ENCODE measurements at places on chromosomes 2 and 18. TPM values are rescaled to one million over a fixed set of nuclear protein-coding genes. Genes with fewer than 3 reads are reported as not detected.
A peak's percentile ranks its signal among the peaks of the same experiment; 100 is the strongest.

Gene LRRC30
- not detected for total RNA-seq

Gene AMER3
- not detected for total RNA-seq

Gene ERBB4
- 2.5 TPM for total RNA-seq

Gene EPAS1
- 11.0 TPM for total RNA-seq

Gene KIF5C
- total RNA-seq = 10.2 TPM

Gene DNAH6
- total RNA-seq = 0.10 TPM

- H3K36me3 ChIP-seq = no peaks in the 10 kb centered on the region
- H3K27ac ChIP-seq = no peak overlapping the region
- peaks cover 9% of the 10 kb centered on the region for H3K4me1 ChIP-seq
- H3K27me3 ChIP-seq = peaks cover 24% of the 10 kb centered on the region
- no peak overlapping the region for H3K4me3 ChIP-seq
Observed at GRCh38 chr2:119486886-119487285, 37.4 kb downstream of the SCTR start.

GRCh38 chr2:22406625-22407024 is 978.4 kb upstream of the KLHL29 start:
- DNase-seq = no peak
- H3K27ac ChIP-seq = no peak overlapping the region
- no peaks in the 10 kb centered on the region for H3K36me3 ChIP-seq
- H3K4me1 ChIP-seq = no peaks in the 10 kb centered on the region

- H3K4me3 ChIP-seq = no peak overlapping the region
- H3K4me1 ChIP-seq = peaks cover 53% of the 10 kb centered on the region
- no peaks in the 10 kb centered on the region for H3K27me3 ChIP-seq
- DNase-seq = no peak
Observed at GRCh38 chr2:120894966-120895365, 159.3 kb downstream of the GLI2 start.

- peaks cover 29% of the 10 kb centered on the region for H3K4me1 ChIP-seq
- H3K27me3 ChIP-seq = peaks cover 32% of the 10 kb centered on the region
- H3K27ac ChIP-seq = no peak overlapping the region
- no peak overlapping the region for H3K4me3 ChIP-seq
Observed at GRCh38 chr2:111068435-111069058, 52.2 kb upstream of the BCL2L11 start.

GRCh38 chr2:236449167-236449761 is 120.4 kb upstream of the ACKR3 start:
- H3K27ac ChIP-seq = no peak overlapping the region
- peaks cover 39% of the 10 kb centered on the region for H3K27me3 ChIP-seq
- no peaks in the 10 kb centered on the region for H3K4me1 ChIP-seq
- no peak overlapping the region for H3K4me3 ChIP-seq

GRCh38 chr2:9887513-9887912 is 44.2 kb downstream of the TAF1B start:
- no peak for DNase-seq
- peaks cover 20% of the 10 kb centered on the region for H3K4me1 ChIP-seq
- H3K4me3 ChIP-seq = no peak overlapping the region

GRCh38 chr18:48943333-48943732 is 7.4 kb downstream of the SMAD7 start:
- H3K27ac ChIP-seq = peak overlapping the region; percentile 95
- peaks cover 57% of the 10 kb centered on the region for H3K36me3 ChIP-seq
- no peaks in the 10 kb centered on the region for H3K27me3 ChIP-seq

GRCh38 chr2:141499123-141499522 is 631.7 kb downstream of the LRP1B start:
- DNase-seq = no peak
- H3K27me3 ChIP-seq = no peaks in the 10 kb centered on the region
- no peak overlapping the region for H3K27ac ChIP-seq
- no peak overlapping the region for H3K4me3 ChIP-seq
- peaks cover 22% of the 10 kb centered on the region for H3K4me1 ChIP-seq
- H3K36me3 ChIP-seq = no peaks in the 10 kb centered on the region

DNA sequence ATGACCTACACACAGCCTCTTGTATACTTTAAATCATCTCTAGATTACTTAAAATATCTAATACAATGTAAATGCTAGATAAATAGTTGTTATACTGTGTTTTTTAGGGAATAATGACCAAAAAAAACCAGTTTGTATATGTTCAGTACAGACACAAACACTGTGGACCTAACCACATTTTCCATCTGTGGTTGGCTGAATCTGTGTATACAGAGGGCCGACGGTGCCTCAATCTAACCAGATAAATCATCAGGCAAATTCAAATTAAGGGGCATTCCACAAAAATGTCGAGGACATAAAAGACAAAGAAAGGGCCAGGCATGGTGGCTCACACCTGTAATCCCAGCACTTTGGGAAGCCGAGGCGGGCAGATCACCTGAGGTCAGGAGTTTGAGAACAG is 14.1 kb downstream of the MGAT4A start:
- H3K27me3 ChIP-seq = peaks cover 43% of the 10 kb centered on the region
- no peaks in the 10 kb centered on the region for H3K36me3 ChIP-seq
- no peak overlapping the region for H3K27ac ChIP-seq

GRCh38 chr2:46068636-46069035 is 228.6 kb upstream of the EPAS1 start:
- no peaks in the 10 kb centered on the region for H3K27me3 ChIP-seq
- H3K4me3 ChIP-seq = no peak overlapping the region

GRCh38 chr2:180231015-180231414 is 223.9 kb upstream of the CWC22 start:
- H3K36me3 ChIP-seq = no peaks in the 10 kb centered on the region
- no peak overlapping the region for H3K4me3 ChIP-seq
- no peak overlapping the region for H3K27ac ChIP-seq
- DNase-seq = no peak
- no peaks in the 10 kb centered on the region for H3K27me3 ChIP-seq

- no peaks in the 10 kb centered on the region for H3K27me3 ChIP-seq
- DNase-seq = no peak
- H3K27ac ChIP-seq = no peak overlapping the region
- no peaks in the 10 kb centered on the region for H3K36me3 ChIP-seq
Observed at GRCh38 chr2:20200697-20201555, 24.0 kb downstream of the SDC1 start.

DNA sequence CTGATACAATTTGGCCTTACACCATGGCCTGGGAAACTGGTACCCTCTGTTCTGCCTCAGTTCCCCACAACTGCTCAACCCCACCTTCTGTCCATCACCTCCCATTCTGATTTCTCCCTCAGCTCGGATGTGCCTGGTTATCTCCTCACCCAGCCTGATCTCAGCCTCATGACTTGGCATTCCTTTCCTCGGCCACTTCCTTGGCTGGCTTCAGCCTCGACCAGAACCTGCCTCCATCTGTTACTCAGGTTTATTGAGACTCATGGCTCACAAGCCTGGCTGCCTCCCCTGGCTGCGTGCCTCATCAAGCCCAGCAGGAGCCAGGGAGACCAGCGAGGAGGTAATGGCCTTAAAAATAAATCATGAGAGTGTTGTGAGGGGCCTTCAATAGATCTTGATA is 356.2 kb upstream of the SPRED2 start:
- H3K4me3 ChIP-seq = no peak overlapping the region
- peaks cover 7% of the 10 kb centered on the region for H3K27me3 ChIP-seq
- no peak for DNase-seq
- H3K36me3 ChIP-seq = no peaks in the 10 kb centered on the region

Data from osteocyte (in vitro differentiated cells).